ENCODE measurements at places on chromosomes 7 and 10. TPM values are rescaled to one million over a fixed set of nuclear protein-coding genes. Genes with fewer than 3 reads are reported as not detected.

DNA sequence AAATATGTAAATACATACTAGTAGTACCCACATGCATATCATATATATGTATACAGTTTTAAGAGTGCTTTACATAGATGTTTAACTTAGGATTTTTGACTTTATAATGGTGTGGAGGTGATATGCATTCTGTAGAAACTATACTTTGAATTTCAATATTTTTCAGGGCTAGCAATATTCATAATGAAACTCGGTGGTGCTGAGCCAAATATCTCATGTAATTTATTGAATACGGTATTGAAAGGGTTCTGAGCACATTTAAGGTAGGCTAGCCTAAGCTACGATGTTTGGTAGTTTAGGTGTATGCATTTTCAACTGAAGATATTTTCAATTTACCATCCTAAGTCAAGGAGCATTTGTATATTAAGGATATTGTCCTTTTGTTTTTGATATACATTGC, 36.0 kb downstream of the ZNRF2 start:
- H3K4me1 ChIP-seq: peaks cover 70% of the 10 kb centered on the region
- no peaks in the 10 kb centered on the region for H3K27me3 ChIP-seq
- H3K27ac ChIP-seq: peak overlapping the region; percentile 75
- ATAC-seq: no peak

The CNNM1 gene
- 3.1 TPM for total RNA-seq

The SH2D4B gene
- not detected for total RNA-seq

GRCh38 chr10:77506517-77507200, 130.9 kb downstream of the KCNMA1 start:
- ATAC-seq: no peak
- peaks cover 65% of the 10 kb centered on the region for H3K4me1 ChIP-seq
- no peaks in the 10 kb centered on the region for H3K36me3 ChIP-seq
- H3K4me3 ChIP-seq: no peak overlapping the region
- peak overlapping the region; percentile 32 for H3K27ac ChIP-seq

The ACTR3C gene
- total RNA-seq: 7.9 TPM

The MALRD1 gene
- total RNA-seq: 2.8 TPM

DNA sequence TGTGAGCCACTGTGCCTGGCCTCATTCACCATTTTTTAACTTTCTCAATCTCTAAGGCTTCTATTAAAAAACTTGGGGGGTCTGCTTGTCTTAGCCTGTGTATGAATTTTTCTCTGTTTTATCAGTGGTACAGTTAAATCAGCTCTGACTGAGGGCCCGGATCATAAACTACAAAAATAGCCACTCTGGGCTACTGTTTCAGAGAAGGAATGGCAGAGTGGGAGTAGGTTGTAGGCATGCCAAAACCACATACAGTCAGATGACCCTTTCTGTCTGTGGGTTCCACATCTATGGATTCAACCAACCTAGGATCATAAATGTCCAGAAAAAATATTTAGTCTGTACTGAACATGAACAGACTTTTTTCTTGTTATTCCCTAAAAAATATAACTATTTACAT, 21.3 kb downstream of the TBC1D12 start:
- no peak overlapping the region for H3K27ac ChIP-seq
- no peaks in the 10 kb centered on the region for H3K4me1 ChIP-seq
- H3K4me3 ChIP-seq: no peak overlapping the region
- H3K27me3 ChIP-seq: no peaks in the 10 kb centered on the region

DNA sequence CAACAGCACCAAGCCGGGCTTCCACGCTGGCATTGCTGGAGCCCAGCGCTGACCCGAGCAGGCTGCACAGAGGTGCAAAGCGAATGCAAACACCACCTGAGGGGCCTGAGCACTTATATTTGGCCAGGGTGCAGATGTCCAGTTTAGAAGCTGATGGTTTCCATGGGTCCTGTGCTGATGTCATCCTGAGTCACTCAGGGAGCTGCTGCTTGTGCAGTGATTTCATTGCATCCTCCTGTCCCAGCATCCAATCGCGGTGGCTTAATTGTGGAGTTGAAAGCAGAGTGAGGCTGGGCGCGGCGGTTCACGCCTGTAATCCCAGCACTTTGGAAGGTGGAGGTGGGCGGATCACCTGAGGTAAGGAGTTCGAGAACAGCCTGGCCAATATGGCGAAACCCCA, 410.2 kb upstream of the KLF6 start:
- no peak overlapping the region for H3K27ac ChIP-seq
- ATAC-seq: no peak
- no peaks in the 10 kb centered on the region for H3K36me3 ChIP-seq
- H3K4me1 ChIP-seq: peaks cover 2% of the 10 kb centered on the region

DNA sequence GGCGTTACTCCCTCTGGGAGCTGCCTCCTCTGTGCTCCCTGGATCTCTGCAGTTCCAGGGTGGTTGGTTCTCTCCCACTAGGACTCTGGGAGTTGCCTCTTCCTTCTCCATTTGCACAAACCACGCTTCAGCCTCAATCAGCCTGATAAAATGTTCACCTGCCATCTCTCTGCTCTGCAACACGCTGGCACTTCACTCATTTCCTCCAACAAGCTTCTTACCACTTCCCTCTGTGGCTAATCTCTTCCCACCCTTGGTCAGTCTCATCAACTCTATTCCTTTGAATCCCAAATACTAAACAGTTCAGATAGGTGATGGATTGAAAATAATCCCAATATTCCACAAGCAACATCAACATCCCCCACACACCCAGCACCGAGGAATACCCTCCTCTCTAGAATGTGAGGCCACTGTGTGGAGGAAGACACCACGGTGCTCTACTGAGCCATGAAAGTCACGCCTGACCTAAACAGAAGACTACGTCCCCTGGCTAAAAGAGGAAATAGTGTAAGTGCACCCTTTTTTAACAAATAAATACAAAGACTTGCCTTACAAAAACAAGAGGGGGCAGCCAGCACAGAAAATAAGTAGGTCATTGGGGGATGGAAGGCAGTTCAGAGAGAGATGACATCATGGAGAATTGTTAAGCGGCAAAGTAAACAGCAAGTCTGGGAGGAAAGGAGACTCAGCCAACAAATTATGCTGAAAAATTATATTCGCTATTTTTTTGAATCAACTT, 1.9 kb upstream of the FAM170B start:
- H3K27me3 ChIP-seq: peaks cover 12% of the 10 kb centered on the region
- H3K27ac ChIP-seq: no peak overlapping the region
- H3K4me1 ChIP-seq: no peaks in the 10 kb centered on the region
- peak; percentile 46 for ATAC-seq
- H3K4me3 ChIP-seq: no peak overlapping the region

The CYP3A5 gene
- 2.0 TPM for total RNA-seq

GRCh38 chr7:47968847-47969774, 10.3 kb downstream of the HUS1 start:
- H3K4me1 ChIP-seq: no peaks in the 10 kb centered on the region
- no peak overlapping the region for H3K27ac ChIP-seq
- H3K4me3 ChIP-seq: no peak overlapping the region
- ATAC-seq: no peak

DNA sequence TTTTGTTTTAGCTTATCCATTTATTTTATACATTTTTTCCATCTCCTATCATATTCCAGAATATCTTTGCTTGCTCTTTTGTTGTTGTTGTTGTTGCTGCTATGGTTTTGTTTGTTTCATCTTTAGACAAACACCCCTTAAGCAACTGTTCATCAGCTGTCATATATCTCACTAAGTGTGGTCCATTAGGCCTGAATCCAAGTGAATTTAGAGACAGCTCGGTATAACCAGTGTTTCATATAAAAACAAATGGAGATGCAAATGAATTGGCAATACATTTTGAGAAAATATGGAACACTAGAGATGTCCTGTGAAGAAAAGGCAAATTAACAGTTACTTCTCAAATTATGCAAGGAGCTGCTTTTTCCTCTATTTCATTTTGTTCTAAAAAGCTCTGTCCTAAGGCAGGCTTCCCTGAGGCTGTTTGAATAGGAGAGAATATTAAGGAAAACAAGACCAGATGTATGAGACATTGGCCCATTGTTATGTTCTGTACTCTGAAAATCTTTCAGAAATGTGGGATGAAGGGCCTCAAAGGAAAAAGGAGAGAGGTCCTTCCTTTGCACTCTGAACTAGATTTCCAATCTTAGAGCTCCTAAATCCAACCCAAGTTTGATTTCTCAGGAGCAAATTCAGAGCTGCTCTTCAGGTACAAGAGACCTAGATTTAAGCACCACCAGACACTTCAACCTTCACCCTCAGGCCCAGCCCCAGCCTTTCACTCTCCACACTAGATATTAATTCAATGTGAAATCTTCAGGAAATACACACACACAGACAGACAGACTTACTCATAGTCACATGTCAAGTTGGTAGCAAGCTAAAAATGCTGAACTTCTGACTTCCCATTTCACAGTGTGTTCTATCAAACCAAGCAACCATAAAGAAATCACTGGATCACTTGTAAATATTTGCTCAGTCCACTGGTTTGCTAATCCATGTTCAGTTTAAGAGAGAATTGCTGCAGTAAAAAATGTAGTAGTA, 5.4 kb downstream of the TFEC start:
- H3K4me3 ChIP-seq: no peak overlapping the region
- ATAC-seq: no peak
- no peaks in the 10 kb centered on the region for H3K4me1 ChIP-seq
- H3K27ac ChIP-seq: no peak overlapping the region
- H3K27me3 ChIP-seq: no peaks in the 10 kb centered on the region
- no peaks in the 10 kb centered on the region for H3K36me3 ChIP-seq

The PEX1 gene
- total RNA-seq: 46.4 TPM

DNA sequence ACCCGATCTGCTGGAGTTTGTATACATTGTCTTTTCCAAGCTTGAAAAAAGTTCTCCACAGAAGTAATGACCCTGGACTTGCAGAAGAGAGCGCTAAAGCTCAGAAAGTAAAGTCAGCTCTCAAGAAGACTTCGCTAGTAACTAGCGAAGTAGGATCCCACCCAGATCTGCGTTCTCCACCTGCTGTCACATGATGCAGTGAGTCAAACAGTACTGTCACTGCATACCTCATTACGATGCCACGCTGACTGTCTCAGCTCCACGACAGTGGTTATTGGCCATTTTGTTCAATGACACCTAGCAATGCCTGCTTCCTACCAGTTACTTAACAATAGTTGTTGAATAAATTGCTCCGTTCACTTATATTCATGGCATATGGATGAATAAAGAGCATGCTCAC, 29.7 kb upstream of the SEC61G start:
- no peak overlapping the region for H3K27ac ChIP-seq
- no peak overlapping the region for H3K4me3 ChIP-seq
- peak; percentile 83 for ATAC-seq
- H3K27me3 ChIP-seq: no peaks in the 10 kb centered on the region
- H3K4me1 ChIP-seq: peaks cover 3% of the 10 kb centered on the region
- H3K36me3 ChIP-seq: no peaks in the 10 kb centered on the region

The GPR158 gene
- total RNA-seq: not detected

DNA sequence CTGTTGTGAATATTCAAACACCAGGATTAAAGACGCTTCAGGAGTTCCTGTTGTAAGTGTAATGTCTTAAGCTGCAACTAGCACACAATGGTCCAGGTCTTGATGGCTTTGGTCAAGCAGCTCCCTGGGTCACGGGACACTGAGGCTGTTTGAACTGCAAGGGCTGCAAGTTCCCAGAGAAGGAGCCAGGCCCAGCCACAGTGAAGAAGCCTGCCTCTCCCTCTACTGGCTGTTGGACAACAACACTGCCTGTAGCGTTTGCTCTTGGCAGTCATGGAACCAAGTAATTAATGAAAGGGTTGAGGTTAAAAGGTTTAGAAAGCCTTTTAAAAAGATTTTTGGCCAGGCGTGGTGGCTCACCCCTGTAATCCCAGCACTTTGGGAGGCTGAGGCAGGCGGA, 31.9 kb upstream of the GUSB start:
- H3K4me1 ChIP-seq: no peaks in the 10 kb centered on the region
- no peak overlapping the region for H3K27ac ChIP-seq
- H3K27me3 ChIP-seq: no peaks in the 10 kb centered on the region
- no peak for ATAC-seq

DNA sequence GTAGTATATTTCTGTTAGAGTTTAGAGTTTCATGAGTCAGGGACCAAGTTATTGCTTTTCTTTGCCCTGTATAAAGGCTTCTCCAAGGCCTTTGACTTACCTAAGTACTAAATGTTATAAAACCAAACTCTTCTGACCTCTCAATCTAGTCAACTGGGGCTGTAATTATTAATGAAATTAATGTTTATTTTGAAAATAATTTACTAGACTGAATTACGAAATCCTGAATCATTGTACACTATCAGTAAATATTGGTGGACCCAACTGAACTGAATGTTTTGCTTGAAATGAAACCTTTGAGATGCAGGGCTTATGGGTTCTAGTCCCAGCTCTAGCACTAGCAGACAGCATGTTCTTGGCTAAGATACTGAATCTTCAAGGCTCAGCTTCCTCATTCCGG, 1.7 kb upstream of the CYP2C9 start:
- no peak overlapping the region for H3K4me3 ChIP-seq
- no peaks in the 10 kb centered on the region for H3K4me1 ChIP-seq

- no peak overlapping the region for H3K4me3 ChIP-seq
- ATAC-seq: peak; percentile 36
- peak overlapping the region; percentile 30 for H3K27ac ChIP-seq
Observed at GRCh38 chr7:139714163-139714901, 63.5 kb downstream of the HIPK2 start.

The XRCC2 gene
- 0.35 TPM for total RNA-seq

The ABCC2 gene
- total RNA-seq: 0.84 TPM
